Uterus (tissue), 4 donors: ENCODE measurements at places on chromosomes 12 and 14. TPM values are rescaled to one million over a fixed set of nuclear protein-coding genes. Genes with fewer than 3 reads are reported as not detected.
A peak's percentile ranks its signal among the peaks of the same experiment; 100 is the strongest.

DNA sequence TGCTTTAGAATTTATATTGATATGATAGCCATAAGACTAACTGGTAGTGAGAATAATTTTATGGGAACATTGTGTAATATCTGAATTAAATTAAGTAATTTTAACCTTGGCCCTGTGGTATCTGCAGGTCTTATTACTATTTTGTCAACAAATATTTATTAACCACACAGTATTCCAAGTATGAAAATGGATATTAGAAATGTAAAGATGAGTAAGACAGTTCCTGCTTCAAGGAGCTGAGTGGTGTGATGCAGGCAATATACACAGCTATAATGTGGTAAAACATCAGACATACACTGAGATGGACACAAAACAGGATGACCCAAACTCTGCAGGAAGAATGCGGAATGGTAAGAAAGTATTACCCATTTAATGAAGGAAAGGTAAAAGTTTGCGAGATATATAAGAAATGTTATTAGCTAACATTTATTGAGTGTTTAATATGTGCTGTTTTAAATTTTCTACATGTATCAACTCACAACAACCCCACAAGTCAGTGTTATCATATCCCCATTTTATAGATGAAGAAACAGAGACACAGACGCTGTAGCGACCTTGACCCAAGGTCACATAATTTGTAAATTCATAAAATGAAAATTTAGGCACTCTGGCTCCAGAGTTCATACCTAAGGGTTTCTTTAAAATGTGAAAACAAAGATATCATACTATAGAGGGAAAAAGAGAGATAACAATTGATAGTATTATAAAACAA lies 12.7 kb downstream of the ABCD2 start:
- H3K4me1 ChIP-seq, result no peaks in the 10 kb centered on the region
- no peak for DNase-seq
- no peaks in the 10 kb centered on the region for H3K36me3 ChIP-seq

Gene PRPF40B
- total RNA-seq, result 72.9 TPM

GRCh38 chr12:56461235-56462159 lies 6.9 kb upstream of the SPRYD4 start:
- H3K27me3 ChIP-seq, result no peaks in the 10 kb centered on the region
- no peaks in the 10 kb centered on the region for H3K36me3 ChIP-seq
- no peaks in the 10 kb centered on the region for H3K4me1 ChIP-seq
- DNase-seq, result no peak
- no peak overlapping the region for H3K27ac ChIP-seq

Gene KERA
- 1.3 TPM for total RNA-seq

DNA sequence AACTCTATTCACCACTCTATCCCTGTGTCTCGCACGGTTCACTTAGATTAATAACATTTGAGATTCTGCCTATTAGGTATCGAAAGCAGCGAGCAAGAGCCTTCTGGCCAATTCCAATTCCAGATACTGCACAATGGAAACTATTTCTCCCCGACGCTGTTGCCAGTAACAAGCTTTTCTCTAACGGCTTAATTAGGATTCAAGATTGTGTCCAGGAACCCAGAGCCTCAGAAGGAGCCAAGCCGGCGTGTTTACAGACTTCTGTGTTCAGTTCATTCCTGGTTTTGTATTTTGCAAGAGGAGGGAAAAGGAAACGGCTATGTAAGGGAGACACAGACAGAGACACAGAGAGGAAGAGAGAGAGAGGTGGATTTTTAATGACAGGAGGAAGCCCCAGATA lies 185.6 kb downstream of the DICER1 start:
- H3K4me3 ChIP-seq, result no peak overlapping the region
- peak overlapping the region; percentile 52 for H3K27ac ChIP-seq
- peak; percentile 56 for DNase-seq
- H3K4me1 ChIP-seq, result no peaks in the 10 kb centered on the region

GRCh38 chr12:102232036-102232435 lies 34.4 kb upstream of the PMCH start:
- no peaks in the 10 kb centered on the region for H3K36me3 ChIP-seq
- no peak overlapping the region for H3K4me3 ChIP-seq
- DNase-seq, result peak; percentile 31
- no peaks in the 10 kb centered on the region for H3K27me3 ChIP-seq

GRCh38 chr12:27034607-27035293 lies 12.4 kb downstream of the MED21 start:
- H3K27ac ChIP-seq, result no peak overlapping the region
- H3K4me1 ChIP-seq, result no peaks in the 10 kb centered on the region
- no peak overlapping the region for H3K4me3 ChIP-seq
- H3K27me3 ChIP-seq, result no peaks in the 10 kb centered on the region
- DNase-seq, result no peak

Gene OTOGL
- 1.6 TPM for total RNA-seq

GRCh38 chr14:99793213-99794150 lies at the start of gene EML1:
EML1 (plus strand) TSS chr14:99793413; CDS start chr14:99793477, 64 bp downstream.
- peaks cover 4% of the 10 kb centered on the region for H3K4me1 ChIP-seq
- H3K36me3 ChIP-seq, result no peaks in the 10 kb centered on the region
- DNase-seq, result peak; percentile 78
- peak within 1 kb of the TSS; percentile 44 for H3K4me3 ChIP-seq
- no peaks in the 10 kb centered on the region for H3K27me3 ChIP-seq

- no peaks in the 10 kb centered on the region for H3K36me3 ChIP-seq
- no peak for DNase-seq
- H3K4me3 ChIP-seq, result peak overlapping the region; percentile 17
Measured at GRCh38 chr12:56763753-56764657, 881 bp downstream of the HSD17B6 start.

Gene TSPAN11
- 0.51 TPM for total RNA-seq

DNA sequence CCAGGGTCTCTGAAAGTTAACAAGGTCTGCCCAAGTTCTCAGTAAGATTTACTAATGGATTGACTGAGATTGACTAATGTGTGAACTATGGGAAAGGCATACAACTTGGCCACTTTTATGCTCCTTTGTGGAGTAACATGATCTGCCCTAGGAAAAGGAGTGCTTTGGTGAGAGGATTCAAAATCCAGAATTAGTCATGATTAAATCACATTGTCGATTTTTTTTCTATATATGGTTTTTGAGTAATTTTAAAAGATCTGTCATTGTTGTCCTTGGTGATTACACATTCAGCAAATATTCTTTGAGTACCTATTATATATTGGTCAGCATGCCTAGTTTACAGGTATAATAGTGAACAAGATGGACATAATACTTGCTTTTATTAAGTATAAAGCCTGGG lies 147.7 kb upstream of the SYT10 start:
- H3K36me3 ChIP-seq, result no peaks in the 10 kb centered on the region
- no peaks in the 10 kb centered on the region for H3K4me1 ChIP-seq
- no peaks in the 10 kb centered on the region for H3K27me3 ChIP-seq
- no peak for DNase-seq
- no peak overlapping the region for H3K4me3 ChIP-seq
